ENCODE measurements at places on chromosomes 12 and 14.

DNA sequence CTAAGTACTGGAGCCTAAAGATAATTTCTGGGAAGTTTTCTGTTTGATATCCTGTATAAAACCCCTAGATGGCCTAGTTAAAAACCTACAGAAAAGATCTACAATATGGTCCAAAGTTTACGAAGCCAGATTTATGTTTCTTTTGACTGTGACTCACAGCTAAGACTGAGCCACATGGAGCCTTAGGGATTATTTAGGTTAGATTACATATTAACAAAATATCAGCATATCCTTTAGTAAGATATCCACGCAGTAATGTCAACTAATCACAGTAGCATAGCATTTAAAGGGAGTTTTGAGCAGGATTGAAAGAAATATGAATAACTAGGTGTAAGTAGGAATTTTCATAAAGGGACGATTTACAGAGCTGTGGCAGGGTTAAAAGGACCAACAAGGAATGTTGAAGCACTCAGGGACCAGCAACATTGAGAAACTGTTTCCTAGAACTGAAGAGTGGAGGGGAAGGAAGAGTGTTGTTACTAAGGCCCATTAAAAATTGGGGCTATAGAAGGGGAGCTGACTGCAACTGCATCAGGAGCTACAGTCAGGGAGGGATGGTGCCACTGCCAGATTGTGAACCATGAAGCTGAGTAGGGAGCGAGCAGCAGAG lies 155.5 kb downstream of the DACT1 start:
- DNase-seq: no peak

DNA sequence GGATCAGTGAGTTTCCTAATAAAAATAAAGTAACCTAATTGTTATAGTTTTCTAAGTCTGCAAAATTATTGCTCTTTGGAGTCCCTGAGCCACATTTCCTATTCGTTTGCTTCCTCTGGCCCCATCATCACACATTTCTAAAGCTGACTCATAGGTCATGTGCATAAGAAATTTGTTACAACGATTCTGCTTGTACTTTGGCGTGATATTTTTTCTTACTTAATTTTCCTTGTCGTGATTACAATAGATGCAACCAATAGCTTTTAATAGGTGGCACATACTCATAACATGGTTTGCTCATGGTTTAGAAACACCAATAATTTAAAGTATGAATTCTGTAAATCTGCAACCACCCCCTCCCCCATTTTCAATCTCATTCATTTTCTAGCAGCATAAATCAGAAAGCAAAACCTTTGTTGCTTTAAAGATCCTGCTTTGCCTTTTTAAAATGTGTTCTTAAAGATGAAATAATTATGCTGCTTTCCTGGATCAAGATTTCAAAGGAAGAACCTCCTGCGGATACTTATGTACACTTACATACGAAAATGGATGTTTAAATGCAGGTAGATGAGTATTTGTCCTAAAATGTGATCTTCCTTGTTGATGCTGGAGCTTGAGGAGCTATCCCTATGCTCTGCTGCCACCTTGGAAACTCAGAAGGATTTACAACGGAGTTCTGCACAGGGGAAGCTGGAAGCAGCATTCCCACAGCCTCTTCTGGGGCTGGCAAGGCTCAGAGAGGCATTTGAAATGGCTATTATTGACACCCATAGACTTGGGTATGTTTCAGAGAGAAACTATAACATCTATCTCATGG lies 1.7 kb upstream of the FLRT2 start:
- DNase-seq: peak; percentile 17

DNA sequence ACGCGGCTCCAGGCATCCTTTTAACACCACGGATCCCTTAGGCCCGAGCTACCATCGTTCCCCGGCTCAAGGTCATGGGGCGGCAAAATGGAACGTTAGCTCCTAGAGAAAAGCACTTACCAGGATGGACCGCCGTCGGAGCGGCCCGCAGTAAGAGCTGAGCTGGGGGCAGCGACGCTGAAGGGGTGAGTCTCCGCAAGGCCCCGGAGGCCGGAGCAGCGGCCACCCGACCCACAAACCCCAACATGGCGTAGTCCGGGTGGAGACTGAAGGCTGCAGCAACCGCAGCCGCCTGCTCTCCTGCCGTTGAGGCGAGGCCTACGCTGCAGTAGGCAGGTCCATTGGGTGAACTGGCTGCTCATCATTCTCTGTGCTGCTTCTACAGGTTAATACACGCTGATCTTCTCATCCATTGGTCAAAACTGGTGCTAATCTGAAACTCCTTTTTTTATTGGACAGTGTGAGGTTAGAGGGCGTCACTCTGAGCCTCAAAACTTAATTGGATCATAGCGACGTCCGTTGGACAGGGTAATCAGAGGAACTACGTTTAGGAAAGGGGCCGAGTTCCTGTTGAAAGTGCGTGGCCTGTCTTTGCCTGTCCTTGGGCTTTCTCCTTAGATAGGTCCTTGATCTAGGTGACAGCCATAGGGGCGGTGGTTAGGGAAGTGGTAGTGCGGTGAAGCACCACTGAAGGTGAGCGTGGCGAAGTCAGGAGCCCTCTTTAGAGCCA lies at the start of gene ATP5F1B:
TSS of gene ATP5F1B (minus strand) at position 268 of the 730 bp plus-strand sequence. CDS start at position 247, 21 bp downstream.
- DNase-seq: peak; percentile 96

GRCh38 chr12:64029013-64029857 lies 184.7 kb downstream of the SRGAP1 start:
- no peak for DNase-seq

Measured in T1000 (cell line).